ENCODE measurements at places on chromosomes 7 and 10. TPM values are rescaled to one million over a fixed set of nuclear protein-coding genes. Genes with fewer than 3 reads are reported as not detected.

The MYL7 gene
- total RNA-seq, result not detected

The FOXI2 gene
- not detected for total RNA-seq

The ANXA8L1 gene
- total RNA-seq, result not detected

The OR2A1 gene
- total RNA-seq, result not detected

The NODAL gene
- not detected for total RNA-seq

The DMBT1 gene
- total RNA-seq, result not detected

The FAM24A gene
- not detected for total RNA-seq

DNA sequence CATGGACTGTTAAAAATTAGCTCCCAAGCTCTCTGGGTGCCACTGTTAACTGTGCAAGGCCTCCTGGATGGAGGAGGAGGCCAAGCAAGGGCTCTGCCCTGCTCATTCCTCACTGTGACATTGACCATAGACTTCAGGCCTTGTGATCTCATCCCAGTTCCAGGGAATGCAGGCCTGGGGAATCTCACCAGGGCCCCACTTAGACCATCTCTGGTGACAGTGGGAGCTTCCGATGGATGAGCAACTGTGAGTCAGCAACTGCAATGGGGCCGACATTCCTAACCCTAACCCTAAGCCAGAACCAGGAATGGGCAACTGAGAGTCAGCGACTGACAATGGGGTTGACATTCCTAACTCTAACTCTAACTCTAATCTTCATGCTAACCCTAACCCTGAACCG is 50.4 kb upstream of the MSMB start:
- no peak for DNase-seq

- no peak for DNase-seq
These were observed 105.3 kb downstream of the CREB5 start for GRCh38 chr7:28517606-28518005.

DNA sequence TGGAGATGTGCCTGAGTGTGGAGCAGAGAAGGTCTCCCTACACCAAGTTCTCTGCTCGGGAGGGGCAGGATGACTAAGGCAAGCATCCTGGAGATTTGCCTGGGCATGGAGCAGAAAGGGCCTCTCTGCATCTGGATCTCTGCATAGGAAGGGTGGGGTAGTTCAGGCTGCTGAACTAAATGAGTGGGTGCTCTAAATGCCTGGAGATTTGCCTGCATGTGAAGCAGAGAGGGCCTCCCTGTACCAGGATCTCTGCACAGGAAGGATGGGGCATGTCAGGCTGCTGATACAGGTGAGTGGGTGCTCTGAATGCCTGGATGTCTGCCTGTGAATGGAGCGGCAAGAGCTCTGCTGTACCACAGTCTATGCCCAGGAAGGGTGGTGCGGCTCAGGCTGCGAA is 680.7 kb downstream of the SUGCT start:
- no peak for DNase-seq

DNA sequence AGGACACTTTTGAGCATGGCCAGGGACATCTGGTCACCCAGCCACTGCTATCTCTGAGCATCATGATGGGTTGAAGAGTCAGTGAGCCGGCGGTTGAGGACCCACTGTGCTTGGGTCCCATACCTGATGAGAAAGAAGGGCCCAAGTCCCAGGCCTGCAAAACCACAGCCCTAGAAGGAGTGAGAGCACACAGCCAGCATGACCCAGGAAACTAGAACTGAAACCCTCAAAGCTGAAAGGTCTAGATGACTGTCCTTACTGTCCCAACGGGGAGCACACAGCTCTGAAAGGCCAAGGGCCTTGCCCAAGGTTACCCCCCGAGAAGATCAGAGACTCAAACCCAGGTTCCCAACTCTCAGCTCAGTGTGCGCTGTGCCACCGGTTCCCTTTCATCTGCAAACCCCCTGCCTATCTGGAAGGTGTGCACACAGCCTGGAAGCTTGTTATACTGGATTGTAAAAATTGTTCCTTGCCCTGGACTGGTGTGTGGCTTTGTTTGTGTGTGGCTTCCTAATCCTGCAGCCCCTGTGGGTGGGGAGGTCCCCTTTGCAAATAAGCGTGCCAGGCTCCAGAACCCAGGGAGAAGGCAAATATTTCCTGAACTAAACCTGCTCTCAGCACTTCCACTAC is 22.6 kb upstream of the PSAP start:
- DNase-seq, result no peak

- DNase-seq, result no peak
These were observed 76.6 kb upstream of the HGF start for GRCh38 chr7:81846398-81846797.

DNA sequence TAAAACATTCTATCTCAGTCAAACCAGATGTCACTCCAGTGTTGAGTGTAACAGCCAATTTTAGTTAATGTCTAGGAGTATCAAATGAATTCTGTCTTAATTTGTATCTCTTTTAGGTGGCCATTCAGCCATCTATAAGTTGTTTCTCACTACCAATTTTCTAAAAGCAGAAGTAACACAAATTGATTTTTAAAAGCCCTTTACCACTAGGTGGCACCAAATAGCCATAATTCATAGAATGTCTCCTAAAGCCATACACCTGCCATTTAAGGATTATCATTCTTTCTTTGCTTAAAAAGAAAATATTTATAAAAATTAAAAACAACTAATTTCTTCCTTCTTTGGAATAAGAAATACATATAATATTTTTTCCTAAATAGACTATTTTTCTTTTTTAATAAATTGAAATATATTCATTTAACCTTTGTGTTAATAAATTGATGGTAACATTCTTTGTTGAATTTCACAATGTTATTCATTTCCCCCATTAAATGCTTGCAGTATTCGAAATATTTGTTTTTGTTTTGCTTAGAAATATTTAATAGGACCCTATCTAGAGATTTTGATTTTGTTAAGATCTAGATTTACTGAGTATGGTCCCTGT is 107.8 kb upstream of the PPP1R3A start:
- no peak for DNase-seq

- no peak for DNase-seq
These were observed 113.9 kb downstream of the NDUFB2 start for GRCh38 chr7:140810385-140810784.

- no peak for DNase-seq
These were observed 103.0 kb downstream of the SLC37A3 start for GRCh38 chr7:140295224-140295738.

DNA sequence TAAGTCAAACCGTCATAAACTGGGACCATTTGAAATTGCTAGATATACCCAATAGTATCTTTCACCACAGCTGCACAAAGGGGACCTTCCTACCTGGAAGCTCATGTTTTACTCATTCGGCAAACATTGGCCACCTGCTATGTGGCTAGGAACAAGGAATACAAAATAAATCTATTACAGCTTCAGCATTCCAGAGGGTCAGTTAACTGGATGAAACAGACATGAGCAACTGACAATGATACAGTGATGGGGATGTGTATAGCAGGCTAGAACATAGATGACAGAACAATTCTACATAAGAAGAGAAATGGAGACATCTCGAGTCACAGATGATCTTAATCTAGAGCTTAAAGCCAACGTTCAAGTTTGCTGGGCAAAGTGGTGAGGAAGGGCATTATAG is 3.1 kb upstream of the SMURF1 start:
- DNase-seq, result no peak

DNA sequence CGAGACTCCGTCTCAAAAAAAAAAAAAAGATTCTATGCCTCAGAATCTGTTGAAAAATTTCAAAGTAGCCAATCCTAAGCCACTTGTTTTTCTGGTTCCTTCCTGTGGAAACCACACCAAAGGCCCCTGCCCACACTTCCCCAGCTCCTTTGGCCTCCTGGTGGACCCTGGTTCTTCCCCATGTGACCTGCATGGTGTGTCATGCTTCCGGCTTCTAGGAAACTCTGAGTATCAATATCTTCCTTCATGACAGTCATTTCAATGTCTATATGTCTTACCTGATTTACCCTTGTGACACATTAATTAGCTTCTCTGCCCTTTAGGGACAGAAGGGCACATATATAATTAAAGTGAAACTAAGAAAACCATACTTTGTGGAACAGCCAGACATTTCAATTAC is 80.4 kb upstream of the GRB10 start:
- peak; percentile 8 for DNase-seq

GRCh38 chr10:119540038-119540437 is 2.5 kb downstream of the RGS10 start:
- DNase-seq, result no peak

DNA sequence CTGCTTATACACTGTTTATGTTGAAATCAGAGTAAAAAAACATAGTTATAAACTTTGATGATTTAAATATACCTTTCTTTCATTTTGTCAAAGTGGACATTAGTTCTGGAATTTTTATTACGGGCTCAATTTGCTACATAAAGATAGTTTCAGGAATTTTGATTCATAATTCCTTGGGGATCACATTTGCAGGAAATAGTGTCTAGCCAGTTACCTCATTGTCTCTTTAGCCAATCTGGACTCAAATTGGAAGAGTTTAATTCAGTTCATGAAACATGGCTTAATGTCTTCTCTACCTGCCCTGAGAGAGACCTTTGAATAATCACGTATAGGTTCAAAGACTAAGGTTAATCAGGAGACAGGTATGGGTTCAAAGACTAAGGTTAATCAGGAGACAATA is 262.6 kb downstream of the HGF start:
- DNase-seq, result no peak

- DNase-seq, result no peak
These were observed 54.4 kb upstream of the IFRD1 start for GRCh38 chr7:112395893-112396292.

DNA sequence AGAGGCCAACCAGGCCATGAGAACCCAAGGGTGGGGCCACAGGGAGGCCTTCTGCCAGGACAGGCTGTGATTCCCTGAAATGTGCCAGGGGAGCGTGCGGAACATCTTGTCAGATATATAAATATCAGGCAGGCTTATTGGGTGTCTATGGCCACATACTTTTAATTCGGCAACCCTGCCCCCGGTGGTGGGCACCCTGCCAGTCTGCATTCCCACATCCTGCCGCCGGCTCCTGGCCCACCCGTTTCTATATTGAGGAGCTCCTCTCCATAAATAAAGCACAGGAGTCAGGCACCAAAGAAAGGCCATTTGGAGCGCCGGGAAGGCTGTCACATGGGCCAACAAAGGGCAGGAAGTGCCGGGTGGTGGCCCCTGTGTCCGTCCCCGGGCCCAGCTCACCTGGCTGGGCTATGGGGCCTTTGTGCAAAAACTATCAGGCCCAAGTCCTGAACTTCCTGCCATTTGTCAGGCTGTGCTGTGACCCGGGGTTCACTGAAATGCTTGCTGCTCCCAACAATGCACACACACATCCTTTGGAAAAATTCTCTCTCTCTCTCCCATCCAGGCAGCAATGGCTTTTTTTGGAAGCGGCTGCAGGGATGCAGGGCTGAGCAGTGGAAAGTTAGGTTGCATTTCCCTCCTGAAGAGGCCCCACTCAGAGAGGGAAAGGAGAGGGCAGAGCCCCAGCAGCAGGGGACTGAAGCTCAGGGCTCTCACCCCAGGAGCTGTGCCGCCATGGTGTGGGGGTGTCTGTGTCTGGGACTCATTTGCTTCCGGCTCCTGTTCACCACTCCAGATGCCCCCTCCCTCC is 25.0 kb upstream of the PODXL start:
- no peak for DNase-seq

- DNase-seq, result no peak
These were observed 64.7 kb downstream of the CREB3L2 start for GRCh38 chr7:137937202-137937560.

DNA sequence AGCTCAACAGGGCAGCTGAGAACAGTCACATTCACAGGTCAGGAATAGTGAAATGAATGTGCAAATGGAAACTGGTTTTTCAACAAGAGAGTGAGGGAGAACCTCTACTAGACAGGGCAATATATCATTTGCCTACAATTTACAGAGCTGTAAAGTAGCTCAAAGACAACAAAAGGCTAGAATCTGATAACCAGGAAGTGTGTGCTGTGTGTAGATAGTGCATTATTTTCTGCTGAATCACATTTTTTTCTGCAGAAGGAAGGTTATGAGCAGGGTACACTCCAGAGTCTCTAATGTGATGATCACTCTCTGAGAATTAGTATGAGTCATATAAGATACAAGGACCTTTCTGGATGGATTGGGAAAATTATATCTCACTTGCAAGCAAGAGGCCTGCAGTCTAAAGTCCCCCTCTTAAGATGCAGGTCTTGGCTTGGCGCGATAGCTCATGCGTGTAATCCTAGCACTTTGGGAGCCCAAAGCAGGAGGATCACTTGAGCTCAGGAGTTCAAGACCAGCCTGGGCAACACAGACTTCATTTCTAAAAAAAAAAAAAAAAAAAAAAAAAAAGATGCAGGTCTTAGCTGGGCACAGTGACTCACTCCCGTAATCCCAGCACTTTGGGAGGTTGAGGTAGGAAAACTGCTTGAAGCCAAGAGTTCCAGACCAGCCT is 59.9 kb upstream of the COBL start:
- no peak for DNase-seq

GRCh38 chr10:53003094-53003493 is 230.5 kb upstream of the MBL2 start:
- DNase-seq, result no peak

GRCh38 chr7:5661942-5662341 is 119.5 kb downstream of the RNF216 start:
- no peak for DNase-seq

- DNase-seq, result no peak
These were observed 10.9 kb downstream of the NPFFR1 start for GRCh38 chr10:70272925-70273316.

DNA sequence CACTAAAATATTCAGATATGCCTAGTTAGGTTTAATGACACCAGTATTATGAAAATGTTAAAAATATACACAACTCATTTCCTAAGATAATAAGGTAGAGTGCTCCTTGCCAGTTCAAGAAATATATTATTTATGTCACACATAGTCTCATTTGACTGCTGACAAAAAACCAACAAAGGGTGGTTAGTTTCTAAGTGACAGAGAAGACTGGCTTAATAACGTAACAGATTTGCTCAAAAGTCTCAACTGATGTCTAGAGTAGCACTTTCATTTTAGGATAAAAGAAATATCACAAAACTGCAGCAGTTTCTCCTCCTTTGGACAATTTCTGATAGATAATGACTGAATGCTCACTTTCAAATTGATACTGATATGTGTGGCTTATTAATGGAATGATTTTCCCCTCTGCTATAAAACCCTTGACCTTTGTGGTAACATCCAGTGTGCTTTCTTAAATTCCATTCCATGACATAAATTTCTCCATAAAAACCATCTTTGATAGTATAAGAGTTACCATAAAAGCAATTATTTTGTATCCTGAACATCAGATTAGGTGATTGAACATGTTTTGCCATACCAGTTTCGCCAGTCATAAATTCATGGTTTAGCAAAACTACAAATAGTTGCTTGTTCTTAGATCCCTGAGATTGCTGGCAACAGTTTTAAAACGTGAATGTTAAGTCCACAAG is 94.2 kb downstream of the NRBF2 start:
- no peak for DNase-seq

Measured in activated naive CD8-positive, alpha-beta T cell treated with anti-CD3 and anti-CD28 coated beads for 36 hours (primary cell).